Posterior cingulate gyrus (tissue), 11 donors: ENCODE measurements at places on chromosomes 7 and 10.

DNA sequence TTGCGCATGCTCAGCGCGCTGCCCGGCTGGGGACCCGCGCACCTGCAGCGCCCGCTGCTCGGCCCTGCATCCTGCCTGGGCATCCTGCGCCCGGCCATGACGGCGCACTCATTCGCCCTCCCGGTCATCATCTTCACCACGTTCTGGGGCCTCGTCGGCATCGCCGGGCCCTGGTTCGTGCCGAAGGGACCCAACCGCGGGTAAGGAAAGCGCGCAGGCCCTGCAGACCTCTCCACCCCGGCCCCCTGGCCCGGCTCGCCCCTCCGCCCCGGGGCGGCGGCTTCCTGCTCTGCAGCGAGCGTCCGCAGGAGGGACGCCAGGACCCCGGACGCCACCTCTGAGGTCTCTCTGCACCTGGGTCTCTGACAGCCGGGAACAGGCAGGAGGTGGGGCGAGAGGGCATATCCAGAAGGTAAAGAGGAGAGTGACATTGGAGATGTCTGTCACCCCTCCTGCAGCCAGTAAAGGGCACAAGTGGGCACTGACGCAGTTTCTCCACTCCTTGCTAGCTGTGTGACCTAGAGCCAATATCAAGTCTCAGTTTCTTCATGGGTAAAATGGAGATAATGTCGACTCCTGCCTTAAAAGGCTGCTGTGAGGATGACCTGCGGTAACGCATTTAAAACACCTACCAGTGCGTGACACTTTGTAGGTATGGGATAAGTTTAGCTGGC, 338 bp downstream of the ATP6V0E2 start:
- no peak for DNase-seq

DNA sequence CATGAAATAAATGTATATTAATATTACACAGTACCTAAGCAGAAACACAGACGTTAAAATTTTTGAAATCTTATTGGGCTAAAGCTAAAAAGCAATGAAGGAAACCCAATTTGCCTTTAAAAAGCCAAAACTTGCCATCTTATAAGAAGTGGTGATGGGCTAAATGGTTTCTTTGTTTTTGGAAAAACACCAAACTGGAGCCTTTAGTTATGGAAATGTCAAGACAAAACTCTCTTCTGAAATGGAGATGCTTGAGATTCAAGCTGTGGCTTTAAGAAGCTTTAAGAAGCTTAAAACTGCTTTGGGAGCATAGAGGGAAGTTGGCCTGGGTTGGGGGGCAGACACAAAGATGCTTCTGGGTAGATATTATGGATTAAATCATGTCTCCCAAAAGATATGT, 277.0 kb downstream of the GFRA1 start:
- no peak for DNase-seq

DNA sequence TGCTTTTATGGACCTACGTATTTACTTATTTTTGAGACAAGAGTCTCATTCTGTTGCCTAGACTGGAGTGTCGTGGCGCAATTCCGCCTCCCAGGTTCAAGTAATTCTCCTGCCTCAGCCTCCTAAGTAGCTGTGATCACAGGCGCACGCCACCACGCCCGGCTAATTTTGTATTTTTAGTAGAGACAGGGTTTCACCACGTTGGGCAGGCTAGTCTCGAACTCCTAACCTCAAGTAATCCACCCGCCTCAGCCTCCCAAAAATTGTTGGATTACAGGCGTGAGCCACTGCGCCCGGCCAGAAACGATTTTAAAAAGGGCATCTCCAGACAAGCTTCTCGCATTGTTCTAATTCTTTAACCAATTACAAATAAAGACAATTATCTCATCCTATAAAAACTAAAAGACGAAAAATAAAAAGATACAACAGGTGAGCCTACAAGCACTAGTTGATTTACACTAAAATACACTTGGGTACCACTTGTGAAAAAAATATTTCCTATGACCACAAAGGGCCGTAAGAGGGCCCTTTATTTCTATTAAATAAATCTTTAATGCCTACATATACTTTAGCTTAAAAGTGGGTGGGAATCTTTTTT, 2.4 kb downstream of the TRA2A start:
- DNase-seq = no peak

GRCh38 chr7:7707246-7707645, 11.2 kb downstream of the RPA3 start:
- DNase-seq = no peak

GRCh38 chr7:12805957-12806356, 118.5 kb downstream of the ARL4A start:
- DNase-seq = no peak

DNA sequence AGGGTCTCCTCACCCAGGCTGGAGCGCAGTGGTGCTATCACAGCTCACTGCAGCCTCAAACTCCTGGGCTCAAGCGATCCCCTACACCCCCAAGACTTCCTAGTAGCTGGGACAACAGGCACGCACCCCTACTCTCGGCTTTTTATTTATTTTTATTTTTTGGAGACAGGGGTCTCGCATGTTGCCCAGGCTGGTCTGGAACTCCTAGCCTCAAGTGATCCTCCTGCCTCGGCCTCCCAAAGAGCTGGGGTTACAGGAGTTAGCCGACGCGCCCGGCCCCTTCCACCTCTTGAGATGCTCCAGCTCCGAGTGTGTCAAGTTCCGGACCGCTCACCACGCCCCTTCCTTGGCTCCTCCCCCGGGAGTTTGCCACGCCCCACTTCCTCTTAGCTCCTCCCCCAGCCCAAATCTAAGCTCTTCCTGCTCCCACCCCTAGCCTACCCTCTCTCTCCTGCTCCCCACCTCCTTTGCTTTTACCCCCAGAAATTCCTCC, 6.3 kb downstream of the NAT16 start:
- DNase-seq = no peak

- no peak for DNase-seq
Observed at GRCh38 chr7:148871030-148871429, 13.1 kb downstream of the EZH2 start.

- no peak for DNase-seq
Observed at GRCh38 chr7:42315631-42316030, 78.6 kb upstream of the GLI3 start.
